ENCODE measurements at places on chromosomes 4 and X. TPM values are rescaled to one million over a fixed set of nuclear protein-coding genes. Genes with fewer than 3 reads are reported as not detected.

PNCK gene
- polyA plus RNA-seq, result 1.5 TPM

CPE gene
- 71.2 TPM for polyA plus RNA-seq

PHEX gene
- polyA plus RNA-seq, result not detected

TMEM154 gene
- 0.98 TPM for polyA plus RNA-seq

PDE6B gene
- 1.2 TPM for polyA plus RNA-seq

GLOD5 gene
- polyA plus RNA-seq, result not detected

MAP7D3 gene
- 14.0 TPM for polyA plus RNA-seq

PRSS12 gene
- 0.43 TPM for polyA plus RNA-seq

SSX1 gene
- not detected for polyA plus RNA-seq

RASGEF1B gene
- polyA plus RNA-seq, result 11.5 TPM

CT45A10 gene
- not detected for polyA plus RNA-seq

MID1 gene
- 4.3 TPM for polyA plus RNA-seq

GJB1 gene
- 1.8 TPM for polyA plus RNA-seq

KCND1 gene
- 1.0 TPM for polyA plus RNA-seq

RAB9B gene
- 0.28 TPM for polyA plus RNA-seq

EPHA5 gene
- 0.07 TPM for polyA plus RNA-seq

SPINK2 gene
- 0.65 TPM for polyA plus RNA-seq

HELT gene
- not detected for polyA plus RNA-seq

UCP1 gene
- polyA plus RNA-seq, result 0.56 TPM

CLDN34 gene
- polyA plus RNA-seq, result not detected

TBC1D8B gene
- polyA plus RNA-seq, result 3.1 TPM

NDST4 gene
- not detected for polyA plus RNA-seq

RAB9A gene
- 24.3 TPM for polyA plus RNA-seq

FOXO4 gene
- polyA plus RNA-seq, result 26.1 TPM

VEGFC gene
- 1.3 TPM for polyA plus RNA-seq

HSFX4 gene
- polyA plus RNA-seq, result not detected

AADAT gene
- 4.3 TPM for polyA plus RNA-seq

PLAC8 gene
- polyA plus RNA-seq, result 19.4 TPM

LANCL3 gene
- 0.02 TPM for polyA plus RNA-seq

EPGN gene
- polyA plus RNA-seq, result not detected

TREX2 gene
- polyA plus RNA-seq, result 0.90 TPM

POLN gene
- 14.7 TPM for polyA plus RNA-seq

TMPRSS11A gene
- polyA plus RNA-seq, result not detected

CRMP1 gene
- polyA plus RNA-seq, result 0.22 TPM

C1GALT1C1 gene
- polyA plus RNA-seq, result 19.9 TPM

SPARCL1 gene
- polyA plus RNA-seq, result 337 TPM

CFAP47 gene
- polyA plus RNA-seq, result 0.01 TPM

FHIP1A gene
- polyA plus RNA-seq, result 3.8 TPM

ALAS2 gene
- 0.12 TPM for polyA plus RNA-seq

GPR119 gene
- polyA plus RNA-seq, result not detected

RBM46 gene
- polyA plus RNA-seq, result 0.22 TPM
